Inflammatory macrophage treated with lipopolysaccharide for 4 hours (primary cell): ENCODE measurements at places on chromosomes 6 and 20.
A peak's percentile ranks its signal among the peaks of the same experiment; 100 is the strongest.

GRCh38 chr6:107815846-107816245 lies 8.3 kb downstream of the SCML4 start:
- no peak for DNase-seq

- DNase-seq: peak; percentile 94
Observed at GRCh38 chr6:11317885-11318771, 85.7 kb upstream of the NEDD9 start.

DNA sequence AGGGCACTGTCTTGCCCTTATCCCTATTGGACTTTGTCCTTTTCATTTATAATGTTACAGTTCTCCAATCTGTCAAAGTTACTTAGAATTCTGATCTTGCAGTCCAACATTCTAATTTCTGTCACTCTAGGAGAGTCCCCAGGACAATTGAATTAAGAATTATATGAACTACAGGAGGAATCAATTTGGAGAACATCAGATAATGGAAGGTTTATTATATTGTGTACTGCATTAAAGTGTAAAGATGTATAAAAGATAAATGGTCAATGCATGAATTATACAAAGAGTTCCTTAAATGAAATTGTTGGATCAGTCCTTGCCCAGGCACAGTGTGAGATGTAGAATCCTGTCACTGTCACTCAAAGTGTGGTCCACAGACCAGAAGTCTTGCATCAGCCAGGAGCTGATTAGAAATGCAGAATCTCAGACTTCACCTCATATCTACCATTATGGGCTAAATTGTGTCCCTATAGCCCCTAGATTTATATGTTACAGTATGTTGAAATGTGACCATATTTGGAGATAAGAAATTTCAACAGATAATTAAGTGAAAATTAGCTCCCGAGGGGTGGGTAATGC lies 145.5 kb downstream of the BTBD3 start:
- DNase-seq: no peak

GRCh38 chr20:50891138-50891537 lies 40.1 kb downstream of the ADNP start:
- DNase-seq: no peak

DNA sequence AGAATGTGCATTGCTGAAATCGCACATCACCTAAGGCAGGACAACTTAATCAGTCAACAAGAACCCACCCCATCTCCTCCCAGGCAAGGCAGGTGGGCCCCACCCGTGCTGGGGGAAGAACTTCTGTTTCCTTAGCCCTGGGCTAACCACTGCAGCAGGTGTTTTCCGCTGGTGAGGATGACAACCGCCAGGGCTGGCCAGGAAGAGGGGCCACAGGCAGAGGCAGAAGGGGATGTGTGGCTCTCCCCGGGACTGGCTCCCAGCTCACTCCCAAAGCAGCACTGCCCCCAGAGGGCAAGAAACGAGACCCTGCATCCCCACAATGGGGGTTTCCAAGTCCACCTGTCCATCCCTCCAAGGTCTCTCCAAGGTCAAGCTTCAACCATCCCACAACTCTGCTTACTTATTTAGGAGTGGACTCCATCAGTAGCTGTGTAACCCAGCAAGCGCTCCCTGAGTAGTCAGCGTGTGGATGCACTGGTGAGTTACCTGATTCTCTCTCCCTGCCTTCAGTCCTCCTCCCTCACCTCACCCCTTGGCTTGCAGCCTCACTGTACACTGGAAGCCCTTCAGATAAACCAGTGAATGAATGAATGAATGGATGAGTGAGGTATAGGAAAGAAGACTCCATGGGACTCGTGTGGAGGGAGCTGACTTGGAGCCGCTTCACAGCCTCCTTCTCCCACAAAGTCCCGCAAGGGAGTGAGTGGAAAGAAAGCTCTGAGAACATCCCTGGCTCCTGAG lies 168.2 kb upstream of the CST7 start:
- DNase-seq: no peak

DNA sequence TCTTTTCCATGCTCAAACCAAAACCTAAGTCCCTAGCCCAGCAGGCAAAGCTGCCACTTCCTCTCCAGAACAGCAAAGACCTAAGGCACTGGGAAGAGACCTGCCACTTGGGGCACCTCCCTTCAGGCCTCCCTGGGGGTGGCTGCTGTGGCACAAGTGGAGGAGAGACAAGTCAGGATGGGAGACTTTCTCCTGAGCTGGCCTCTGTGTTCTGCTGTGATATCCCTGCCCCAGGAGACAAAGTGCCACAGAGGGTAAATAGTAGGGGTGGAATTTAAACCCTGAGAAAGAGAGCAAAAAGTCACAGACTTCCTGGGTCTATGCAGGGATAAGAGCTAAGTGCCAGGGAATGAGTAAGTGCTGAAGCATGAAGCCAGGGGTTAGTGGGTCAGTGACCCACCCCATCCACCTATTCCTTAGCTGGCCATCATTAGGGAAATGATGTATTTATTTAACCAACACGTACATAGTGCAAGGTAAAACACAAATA lies 84.2 kb downstream of the MRPL14 start:
- peak; percentile 42 for DNase-seq

- no peak for DNase-seq
Observed at GRCh38 chr6:122438975-122439374, 32.6 kb downstream of the SERINC1 start.

GRCh38 chr20:47066484-47067270 lies 172.0 kb downstream of the EYA2 start:
- DNase-seq: no peak

- DNase-seq: no peak
Observed at GRCh38 chr20:60642541-60642940, 609.5 kb upstream of the CDH4 start.

DNA sequence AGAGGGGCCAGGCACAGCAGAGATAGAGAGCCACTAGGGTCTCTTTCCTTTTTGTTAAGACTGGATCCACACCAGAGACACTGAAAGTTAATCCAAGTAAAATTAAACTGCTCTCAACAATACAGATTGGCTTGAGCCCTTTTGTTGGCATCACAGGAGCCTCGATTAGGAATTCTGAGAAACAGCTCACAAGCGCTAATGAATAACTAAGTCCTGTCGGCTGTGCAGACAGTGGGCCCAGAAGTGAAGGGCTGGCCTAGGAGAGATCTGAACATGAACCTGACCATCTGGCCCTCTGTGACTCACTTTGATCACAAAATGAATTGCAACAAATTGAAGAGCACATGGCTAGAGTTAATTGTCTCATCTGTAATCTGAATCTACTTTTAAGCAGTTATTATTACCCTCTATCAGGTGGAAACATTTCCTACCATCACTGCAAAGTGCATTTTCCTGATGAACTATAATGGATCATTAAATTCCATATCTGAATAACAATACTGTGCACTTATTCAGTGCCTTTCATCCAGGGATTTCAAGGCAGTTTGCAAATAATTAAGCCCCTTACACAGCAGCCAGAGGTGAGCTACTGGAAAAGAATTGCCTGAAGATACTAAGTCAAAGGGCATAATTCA lies 3.2 kb downstream of the BACH2 start:
- no peak for DNase-seq

- no peak for DNase-seq
Observed at GRCh38 chr20:51732096-51732791, 35.9 kb downstream of the ATP9A start.

GRCh38 chr6:156699935-156700334 lies 77.2 kb upstream of the ARID1B start:
- no peak for DNase-seq

DNA sequence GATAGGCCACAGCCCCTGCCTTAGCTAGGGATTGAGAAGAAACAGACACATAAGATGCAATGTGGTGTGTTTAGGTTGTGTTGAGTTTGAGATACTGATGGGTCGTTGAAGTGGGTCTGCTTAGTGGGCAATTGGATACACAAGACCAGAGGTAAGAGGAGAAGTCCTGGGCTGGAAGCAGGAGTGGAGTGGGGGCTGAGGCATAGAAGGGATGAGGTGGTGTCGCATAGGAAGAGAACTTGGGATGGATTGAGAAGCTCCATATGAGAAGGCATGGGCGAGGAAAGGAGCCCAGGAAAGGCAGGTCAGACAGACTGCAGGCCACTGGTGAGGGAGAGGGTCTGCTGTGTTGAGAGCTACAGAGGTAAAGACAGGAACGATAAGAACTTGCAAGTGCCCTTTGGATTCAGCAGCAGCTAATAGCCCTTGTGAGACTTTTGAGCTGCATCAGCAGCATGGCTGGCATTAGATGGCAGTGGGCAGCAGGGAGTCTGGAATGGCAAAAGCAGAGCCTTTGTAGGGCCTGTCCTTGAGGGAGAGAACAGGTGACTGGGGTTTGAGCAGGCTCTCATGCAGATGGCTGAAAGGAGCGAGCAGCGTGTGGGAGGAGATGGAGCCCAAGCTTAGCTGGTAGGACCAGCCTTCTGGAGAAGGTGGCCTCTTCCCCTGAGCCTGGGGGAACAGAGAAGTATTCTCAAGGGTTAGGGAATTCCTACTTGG lies 33.2 kb downstream of the PLCG1 start:
- no peak for DNase-seq

DNA sequence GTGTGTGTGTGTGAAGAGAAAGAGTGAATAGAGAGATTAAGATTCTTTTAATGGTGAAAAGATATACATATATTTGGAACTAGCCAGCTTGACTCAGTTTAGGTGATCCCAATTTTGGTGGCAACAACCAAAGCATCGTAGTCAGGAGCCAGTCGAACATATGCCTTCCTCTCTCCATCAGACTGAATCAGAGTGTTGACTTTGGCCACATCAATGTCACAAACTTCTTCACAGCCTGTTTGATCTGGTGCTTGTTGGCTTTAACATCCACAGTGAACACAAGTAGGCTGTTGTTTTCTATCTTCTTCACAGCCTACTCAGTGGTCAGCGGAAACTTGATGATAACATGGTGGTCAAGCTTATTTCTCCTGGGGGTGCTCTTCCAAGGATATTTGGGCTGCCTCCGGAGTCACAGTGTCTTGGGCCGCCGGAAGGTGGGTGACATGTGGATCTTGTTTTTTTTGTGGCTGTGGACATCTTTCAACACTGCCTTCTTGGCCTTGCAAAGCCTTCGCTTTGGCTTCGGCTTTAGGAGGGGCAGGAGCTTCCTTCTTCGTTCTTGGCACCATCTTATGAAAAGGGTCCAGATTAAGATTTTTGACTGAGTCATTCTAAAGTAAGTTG lies 3.4 kb downstream of the HLA-F start:
- no peak for DNase-seq

DNA sequence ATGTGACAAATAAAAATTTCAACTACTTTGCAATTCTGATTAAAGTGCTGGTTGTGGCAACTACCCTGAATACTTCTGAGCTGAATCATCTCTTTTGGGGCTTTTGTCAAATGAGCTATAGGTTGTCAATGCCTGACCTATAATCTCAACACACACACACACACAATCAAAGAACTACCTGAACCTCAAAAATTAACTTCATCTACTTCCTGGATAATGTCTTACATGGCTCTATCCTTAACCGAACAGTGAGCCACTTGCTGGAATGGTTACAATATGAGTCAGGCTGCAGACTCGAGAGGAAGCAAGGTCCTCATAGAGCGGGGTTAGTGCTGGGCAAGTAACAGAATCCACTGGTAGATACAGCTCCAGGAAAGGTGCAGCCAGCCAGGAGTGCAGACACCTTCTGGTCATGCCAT lies 70.6 kb upstream of the DST start:
- no peak for DNase-seq

GRCh38 chr6:16126861-16127260 lies 2.0 kb upstream of the MYLIP start:
- DNase-seq: no peak

DNA sequence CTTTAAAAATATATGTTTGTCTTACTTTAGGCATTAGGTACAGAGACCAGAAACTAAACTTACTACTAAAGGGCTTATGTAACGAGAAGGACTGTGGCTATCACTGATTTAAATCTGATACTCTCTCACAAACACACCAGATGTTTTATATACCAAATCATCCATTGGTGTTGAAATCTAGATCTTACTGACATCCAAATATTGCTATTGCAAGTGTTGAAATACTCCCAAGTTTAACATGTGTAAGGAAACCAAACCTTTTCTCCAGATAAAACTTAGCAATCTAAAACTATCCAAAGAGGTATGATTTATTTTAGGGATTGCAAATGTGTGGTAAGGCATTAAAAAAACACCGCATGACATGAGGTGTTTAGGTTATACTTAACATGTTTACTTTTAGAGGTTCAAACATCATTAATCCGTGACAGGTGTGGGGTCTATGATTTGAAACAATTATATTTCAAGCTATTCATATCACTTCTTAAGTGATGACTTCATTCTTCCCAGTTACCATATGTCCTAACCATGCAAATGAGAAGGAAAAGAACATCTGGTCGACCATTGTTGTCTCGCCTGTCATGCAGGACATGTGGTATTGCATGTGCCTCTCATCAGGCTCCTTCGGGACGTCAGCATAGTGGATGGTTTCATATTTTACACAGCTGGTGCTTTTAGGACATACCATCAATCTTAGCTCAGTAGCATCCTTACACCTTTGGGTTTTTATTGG lies 168.3 kb upstream of the SPACA1 start:
- DNase-seq: no peak

DNA sequence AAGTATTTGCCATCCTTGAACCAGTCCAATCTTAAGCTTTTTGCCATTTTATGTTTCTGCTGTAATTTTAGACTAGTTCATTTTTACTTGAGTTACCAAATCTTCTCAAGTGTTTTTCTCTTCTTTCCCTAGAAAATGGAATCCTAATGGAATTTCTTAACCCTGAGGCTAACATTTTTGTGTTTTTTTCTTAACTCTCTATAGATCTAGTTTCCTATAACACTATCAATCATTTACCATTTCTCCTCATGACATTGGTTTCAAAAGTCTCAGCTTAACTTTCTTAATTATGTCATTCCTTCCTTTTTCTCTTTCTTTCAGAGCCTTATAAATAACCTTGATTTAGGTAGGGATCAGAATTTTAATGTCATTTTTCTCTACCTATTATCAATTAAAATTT lies 54.8 kb downstream of the SENP6 start:
- no peak for DNase-seq

DNA sequence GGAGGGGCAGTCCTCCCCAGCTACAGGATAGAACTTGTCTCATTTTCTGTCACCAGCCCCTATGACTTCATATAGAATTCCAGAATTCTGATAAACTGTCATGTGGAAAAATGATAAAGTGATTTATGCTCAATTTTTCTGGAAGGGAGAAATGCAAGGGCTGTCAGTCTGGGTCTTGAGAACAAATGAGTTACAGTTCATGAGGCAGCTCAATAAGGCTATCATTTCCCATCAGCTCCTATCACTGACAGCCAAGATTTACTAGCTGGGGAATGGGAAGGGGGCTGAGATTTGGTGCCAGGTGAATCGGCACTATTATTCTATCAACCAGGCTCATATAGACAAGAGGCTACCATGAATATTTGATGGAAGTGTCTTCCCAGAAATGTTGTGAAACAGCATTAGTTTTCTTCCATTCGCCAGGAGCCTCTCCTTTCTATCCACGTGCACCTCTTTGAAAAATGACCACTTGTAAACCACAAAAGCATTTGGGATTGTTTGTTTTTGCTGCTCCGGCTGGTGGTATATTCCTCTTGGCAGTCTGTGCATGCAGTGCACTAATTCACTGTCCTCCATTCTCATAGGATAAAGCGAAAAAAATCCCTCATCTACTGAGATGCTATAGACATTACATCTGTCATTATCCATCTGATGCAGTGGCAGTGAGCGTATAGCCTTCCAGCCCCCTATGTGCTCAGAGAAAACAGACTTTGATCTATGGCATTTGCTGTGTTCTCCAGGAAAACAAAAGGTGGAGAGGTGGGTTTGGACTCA lies 528.7 kb upstream of the RNF217 start:
- no peak for DNase-seq

- DNase-seq: no peak
Observed at GRCh38 chr20:8005033-8005432, 14.5 kb downstream of the TMX4 start.

- no peak for DNase-seq
Observed at GRCh38 chr20:41818369-41818768, 200.2 kb upstream of the CHD6 start.
